ENCODE measurements at places on chromosomes 7 and 10. TPM values are rescaled to one million over a fixed set of nuclear protein-coding genes. Genes with fewer than 3 reads are reported as not detected.

Gene TDRD1
- total RNA-seq, result 0.22 TPM

Gene GIMAP6
- 0.39 TPM for total RNA-seq

Gene GRB10
- not detected for total RNA-seq

Gene TMEM139
- total RNA-seq, result not detected

Gene STEAP1B
- 8.8 TPM for total RNA-seq

Gene PCGF5
- 102 TPM for total RNA-seq

Gene TEX36
- total RNA-seq, result not detected

Gene ZFAND2A
- 26.7 TPM for total RNA-seq

Gene GPR85
- not detected for total RNA-seq

Gene HHEX
- 155 TPM for total RNA-seq

Gene TMEM229A
- total RNA-seq, result not detected

Gene ELFN1
- total RNA-seq, result 0.12 TPM

Gene NCF1
- total RNA-seq, result 183 TPM

Gene CLDN3
- total RNA-seq, result not detected

- DNase-seq, result no peak
Observed at GRCh38 chr7:116727432-116728009, 55.5 kb downstream of the MET start.

- DNase-seq, result no peak
Observed at GRCh38 chr10:88297103-88297502, 286.0 kb downstream of the RNLS start.

DNA sequence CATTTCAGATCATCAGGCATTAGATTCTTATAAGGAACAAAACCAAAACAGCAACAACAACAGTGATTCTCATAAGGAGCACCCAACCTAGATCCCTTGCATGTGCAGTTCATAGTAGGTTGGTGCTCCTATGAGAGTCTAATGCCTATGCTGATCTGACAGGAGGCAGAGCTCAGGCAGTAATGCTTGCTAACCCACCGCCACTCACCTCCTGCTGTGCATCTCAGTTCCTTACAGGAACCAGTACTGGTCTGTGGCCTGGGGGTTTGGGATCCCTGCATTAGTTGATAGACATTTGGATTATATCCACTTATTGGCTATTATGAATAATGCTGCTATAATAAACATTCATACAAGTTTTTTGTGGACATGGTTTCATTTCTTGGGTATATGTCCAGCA, 14.0 kb downstream of the MKLN1 start:
- no peak for DNase-seq

DNA sequence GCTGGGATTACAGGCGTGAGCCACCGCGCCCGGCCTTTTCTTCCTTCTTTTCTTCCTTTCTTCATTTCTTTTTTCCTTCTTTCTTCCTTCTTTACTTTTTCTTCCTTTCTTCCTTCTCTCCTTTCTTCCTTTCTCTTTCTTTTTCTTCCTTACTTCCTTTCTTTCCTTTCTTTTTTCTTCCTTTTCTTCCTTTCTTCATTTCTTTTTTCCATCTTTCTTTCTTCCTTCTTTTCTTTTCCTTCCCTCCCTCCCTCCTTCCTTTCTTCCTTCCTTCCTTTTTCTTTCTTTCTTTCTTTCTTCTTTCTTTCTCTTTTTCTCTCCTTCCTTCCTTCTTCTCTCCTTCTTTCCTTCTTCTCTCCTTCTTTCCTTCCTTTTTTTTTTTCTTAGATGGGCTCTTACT, 47.0 kb upstream of the CUX1 start:
- DNase-seq, result no peak

GRCh38 chr10:6788231-6788630, 208.2 kb upstream of the PRKCQ start:
- no peak for DNase-seq

- DNase-seq, result peak; percentile 69
Observed at GRCh38 chr10:77622889-77623291, 14.7 kb downstream of the KCNMA1 start.

DNA sequence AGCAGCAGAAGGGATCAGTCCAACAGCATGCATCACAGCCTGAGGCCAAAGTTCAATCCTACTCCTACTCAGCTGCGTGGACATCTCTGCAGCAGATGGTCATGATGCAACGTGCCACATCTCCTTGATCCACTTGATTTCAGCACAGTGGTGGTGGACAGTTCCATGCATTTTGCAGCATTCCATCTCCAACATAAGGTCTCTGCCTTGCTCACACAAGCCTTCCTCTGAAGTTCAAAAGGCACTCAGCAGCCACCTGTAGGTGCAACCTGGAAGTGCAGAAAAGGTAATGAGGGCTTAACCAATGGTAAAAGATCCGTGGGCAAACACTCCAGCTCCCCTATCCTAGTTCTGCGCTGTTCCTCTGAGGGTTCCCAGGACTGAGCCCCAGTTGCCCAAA, 57.5 kb upstream of the CHCHD3 start:
- no peak for DNase-seq

GRCh38 chr7:155917836-155918430, 105.7 kb upstream of the SHH start:
- no peak for DNase-seq

DNA sequence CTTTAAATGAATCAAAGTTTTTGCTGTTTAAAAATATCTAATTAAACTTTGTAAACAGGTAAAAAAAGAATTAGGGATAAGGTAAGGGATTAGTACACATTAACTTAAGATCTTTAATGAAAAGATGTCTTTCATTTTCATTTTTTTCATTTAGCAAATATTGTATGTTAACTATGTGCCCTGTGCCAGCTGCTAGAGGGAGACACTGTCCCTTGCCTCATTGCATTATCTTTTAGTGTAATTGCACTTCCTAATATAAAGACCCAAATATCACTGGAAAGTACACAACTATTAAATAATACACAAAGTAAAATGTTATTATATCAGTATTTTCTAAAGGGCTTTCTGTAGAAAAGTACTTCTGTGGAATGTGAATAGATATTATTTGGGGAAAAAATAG, 102.7 kb downstream of the GPR37 start:
- no peak for DNase-seq

- no peak for DNase-seq
Observed at GRCh38 chr7:155395176-155395797, 62.6 kb upstream of the EN2 start.

DNA sequence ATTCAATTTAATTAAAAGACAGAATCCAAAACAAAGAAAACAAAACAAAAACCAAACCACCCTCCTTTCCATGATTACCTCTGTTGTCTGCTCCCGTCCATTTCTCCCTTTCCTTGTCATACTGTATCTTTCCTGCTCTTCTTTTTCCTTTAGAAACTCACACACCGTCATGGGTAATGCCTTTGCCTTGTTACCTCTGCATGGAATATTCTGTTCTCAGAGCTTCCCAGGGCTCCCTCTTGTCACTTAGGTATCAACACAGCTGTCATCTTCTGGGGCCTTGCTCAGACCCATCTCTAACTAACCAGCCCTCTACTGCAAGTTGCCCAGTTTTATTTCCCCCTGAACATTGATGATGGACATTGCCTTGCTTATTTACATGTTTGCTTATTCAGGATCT, 30.2 kb upstream of the GIMAP8 start:
- no peak for DNase-seq

- DNase-seq, result no peak
Observed at GRCh38 chr10:76497666-76498065, 1066.2 kb downstream of the LRMDA start.

GRCh38 chr7:117715784-117716445, 157.3 kb downstream of the CTTNBP2 start:
- DNase-seq, result no peak

GRCh38 chr10:89241486-89242344, 9.9 kb downstream of the LIPA start:
- DNase-seq, result no peak

DNA sequence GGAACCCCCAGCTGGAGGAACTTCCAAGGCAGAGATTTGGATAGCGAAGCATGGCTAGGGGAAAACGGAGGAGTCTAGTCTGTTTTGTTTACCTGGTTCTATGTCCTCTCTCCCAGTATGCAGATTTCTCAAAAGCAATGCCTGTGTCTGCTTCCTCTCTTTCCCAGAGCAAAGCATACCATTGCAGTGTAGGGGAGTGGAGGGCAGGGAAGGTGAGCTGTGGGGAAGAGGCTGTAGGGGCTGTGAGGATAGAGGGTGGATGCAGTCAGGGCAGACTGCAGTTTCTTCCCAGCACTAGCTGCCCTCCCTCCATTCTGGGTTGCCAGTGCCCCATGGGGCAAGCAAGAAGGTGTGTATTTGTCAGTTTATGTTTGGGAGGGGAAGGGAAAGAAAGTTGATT, 16.9 kb upstream of the TSPAN14 start:
- no peak for DNase-seq

DNA sequence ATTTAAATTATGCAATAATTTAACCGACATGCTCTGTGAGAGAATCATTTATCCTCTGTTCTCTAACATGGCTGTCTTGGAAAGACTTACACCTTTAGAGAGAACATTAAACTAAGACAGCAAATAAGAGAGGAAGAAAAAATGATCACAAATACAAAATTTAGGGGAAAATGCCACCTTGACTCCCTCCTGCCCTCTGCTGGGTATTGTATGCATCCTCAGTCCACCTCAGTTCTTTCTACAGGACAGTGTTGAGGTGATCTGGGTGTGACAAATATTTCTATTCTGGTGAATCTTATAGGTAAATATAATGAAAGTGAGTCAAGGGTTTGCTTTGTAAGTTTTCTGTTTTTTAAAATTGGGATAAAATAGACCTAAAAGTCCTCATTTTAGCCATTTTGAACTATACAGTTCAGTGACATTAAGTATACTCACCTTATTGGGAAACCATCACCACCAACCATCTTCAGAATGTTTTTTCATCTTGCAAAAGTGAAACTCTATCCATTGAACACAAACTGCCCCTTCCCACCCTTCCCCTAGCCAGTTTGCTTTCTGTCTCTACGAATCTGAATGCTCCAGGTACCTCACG, 61.5 kb upstream of the ELMO1 start:
- peak; percentile 46 for DNase-seq

- no peak for DNase-seq
Observed at GRCh38 chr7:38102507-38102906, 75.5 kb upstream of the STARD3NL start.

- DNase-seq, result peak; percentile 27
Observed at GRCh38 chr10:13483073-13483472, 45.7 kb downstream of the BEND7 start.

DNA sequence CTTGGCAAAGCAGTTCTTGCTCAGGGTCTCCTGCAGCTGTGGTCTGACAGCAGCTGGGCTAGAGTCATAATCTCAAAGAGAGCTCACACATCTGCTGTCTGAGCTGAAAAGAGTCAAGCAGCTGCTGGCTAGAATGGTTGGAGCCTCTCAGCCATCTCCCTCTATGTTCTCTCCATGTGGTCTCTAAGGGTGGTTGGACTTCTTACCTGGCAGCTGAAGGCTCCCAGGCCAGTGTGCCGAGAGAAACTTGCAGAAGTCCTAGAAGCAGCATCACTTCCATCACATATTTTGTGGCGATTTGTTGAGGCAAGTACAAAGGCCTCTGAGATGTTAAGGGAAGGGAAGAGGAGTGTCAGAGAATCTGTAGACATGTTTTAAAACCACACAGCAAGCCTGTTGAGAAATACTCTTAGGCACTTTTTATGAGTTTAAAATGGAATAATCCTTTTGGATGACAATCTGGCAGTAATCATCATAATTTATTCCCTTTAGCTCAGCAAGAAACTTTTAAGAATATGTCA, 93.2 kb downstream of the REEP3 start:
- no peak for DNase-seq

Measured in B cell (primary cell).